Stimulated activated CD8-positive, alpha-beta memory T cell treated with anti-CD3 and anti-CD28 coated beads, Interleukin-12 subunit alpha, Interleukin-12 subunit beta, amount 100 ng/mL, for 4 hours (primary cell): ENCODE measurements at places on chromosomes 6 and 20.

GRCh38 chr6:150696190-150696589 is 96.5 kb downstream of the PLEKHG1 start:
- no peak for DNase-seq

DNA sequence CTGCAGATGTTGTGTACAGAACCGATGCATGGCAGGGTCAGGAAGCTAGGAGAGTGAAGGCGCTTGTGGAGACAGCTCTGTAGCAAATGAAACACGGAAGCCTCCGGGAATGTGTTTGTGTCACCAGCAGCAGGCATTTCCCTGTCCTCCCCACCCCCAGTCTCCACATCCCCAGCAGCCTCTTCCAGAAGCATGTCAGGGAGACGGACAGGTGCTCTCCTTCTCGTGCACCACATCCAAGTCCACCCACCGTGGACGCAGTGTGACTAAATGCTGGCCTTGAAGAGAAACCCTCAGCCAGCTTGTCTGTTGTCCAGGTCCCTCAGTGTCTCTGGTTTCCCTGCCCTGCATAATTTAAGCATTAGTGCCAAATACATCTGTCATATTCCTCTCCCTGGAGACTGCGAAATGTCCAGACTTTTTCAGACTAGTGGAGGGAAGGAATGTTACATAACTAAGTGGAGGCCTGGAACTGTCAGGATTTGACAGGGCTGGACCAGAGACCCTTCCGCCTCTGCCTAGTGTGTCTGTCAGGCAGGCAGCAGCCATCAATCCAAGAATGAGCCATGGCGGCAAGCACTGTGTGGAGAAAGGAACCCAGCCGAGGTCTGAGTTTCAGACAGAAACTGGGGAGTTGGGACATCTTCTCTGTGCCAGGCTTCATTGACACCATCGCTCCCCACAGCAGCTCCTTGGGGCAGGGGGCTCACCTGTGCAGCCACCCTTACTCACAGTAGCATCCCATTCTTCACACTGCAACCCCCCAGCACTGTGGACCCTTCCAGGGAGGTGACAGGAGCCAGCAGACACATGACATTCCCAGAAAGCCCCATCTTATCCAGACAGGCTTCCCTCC is 26.6 kb upstream of the PI16 start:
- no peak for DNase-seq

DNA sequence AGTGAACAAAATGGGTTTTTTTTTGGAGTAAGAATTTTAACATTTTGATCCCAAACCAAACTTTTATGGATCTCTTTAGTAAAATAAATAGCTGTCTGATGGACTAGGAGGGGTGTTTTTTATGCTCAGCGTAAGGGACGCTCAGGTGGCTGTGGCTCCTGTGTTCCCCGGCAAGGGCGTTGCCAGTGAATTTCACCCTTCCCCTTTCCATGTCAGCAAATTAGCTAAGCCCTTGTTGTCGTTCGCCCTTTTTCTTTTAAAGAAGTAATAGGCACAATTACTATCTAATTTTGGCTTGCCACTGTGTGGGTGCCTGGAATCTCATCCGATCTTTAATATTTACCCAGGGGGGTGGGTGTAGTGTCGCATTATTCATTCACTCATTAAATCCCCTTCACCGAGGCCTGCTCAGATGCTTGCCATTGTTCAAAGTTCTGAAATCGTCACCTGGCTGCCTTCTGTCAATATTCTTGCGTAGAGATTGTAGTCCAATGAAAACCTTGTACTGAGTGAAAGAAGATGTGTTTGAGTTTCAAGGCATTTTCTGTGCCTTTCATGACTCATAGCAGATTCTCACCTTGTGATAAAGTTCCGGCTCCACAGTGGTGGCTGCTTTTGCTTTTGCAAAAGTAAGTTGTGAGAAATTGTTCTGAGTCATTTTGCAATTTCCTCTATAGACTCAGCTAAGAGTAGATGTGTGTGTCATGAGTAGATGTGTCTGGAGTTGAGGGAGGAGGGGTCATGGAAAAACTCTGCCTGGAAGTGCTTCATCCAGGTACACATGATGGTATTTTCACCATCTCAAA is 40.0 kb upstream of the CLDN20 start:
- no peak for DNase-seq

- no peak for DNase-seq
Observed at GRCh38 chr20:40677343-40677924, 11.6 kb downstream of the MAFB start.

GRCh38 chr6:147752689-147753403 is 244.4 kb downstream of the SAMD5 start:
- no peak for DNase-seq

DNA sequence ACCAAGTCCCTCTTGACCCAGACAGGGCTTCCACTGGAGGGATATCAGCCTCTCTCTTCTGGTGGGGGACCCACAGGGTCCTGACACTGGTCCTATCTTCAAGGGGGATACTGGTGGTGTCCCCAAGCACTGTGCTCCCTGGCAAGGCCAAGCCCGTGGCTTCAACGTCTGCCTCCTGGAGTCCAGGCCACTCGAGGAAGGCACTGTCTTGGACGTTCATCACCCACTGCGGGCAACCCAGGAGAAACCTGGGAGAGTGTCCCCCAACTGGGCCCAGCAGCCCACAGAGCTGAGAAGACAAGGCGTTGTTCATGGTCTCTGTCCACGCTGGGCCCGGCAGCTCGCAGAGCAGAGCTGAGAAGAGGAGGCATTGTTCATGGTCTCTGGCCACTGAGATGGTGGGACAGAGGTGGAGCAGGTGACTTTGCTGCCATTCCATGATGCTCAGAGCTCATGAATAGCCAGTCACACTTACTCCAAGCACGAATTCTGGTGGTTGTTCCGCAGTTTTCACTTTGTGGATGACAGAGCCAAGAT is 37.5 kb upstream of the FRMD1 start:
- DNase-seq: no peak

DNA sequence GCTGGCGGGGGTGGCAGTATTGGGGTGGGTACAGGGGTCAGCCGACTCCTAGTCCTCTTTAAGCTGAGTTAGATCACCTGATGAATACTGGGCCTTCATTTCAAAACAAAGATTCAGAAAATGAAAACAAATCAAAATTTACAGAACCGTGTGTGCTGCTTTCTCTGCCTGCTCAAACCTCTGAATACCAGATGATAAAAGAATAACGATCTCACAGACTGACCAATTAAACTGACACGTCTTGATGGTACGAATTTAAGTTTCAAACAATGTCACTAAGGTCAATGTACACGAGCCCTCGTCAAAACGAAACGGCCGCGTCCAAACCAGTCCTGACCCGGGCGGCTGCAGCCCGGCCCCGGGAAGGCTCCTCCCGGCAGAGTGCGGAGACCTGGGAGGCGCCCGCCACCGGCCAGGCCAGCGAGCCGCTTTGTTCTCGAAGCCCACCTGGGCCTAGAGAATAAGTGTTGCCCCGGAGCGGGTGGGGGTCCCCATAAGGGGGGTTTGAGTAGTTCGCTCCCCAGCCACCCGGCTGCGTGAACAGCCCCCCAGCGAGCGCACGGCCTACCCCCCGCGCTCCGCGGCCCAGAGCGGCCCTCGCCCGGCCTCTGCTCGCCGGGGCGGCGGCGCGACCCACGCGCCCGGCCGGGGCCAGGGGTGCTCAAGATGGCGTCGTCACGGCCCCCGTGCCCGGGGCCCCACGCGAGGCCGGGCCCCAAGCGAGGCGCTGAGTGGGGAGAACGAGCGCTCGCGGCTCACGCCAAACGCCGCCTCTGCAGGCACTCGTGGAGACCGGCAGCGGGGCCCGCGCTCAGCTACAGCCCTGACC is 728 bp downstream of the PSMA7 start:
- no peak for DNase-seq

DNA sequence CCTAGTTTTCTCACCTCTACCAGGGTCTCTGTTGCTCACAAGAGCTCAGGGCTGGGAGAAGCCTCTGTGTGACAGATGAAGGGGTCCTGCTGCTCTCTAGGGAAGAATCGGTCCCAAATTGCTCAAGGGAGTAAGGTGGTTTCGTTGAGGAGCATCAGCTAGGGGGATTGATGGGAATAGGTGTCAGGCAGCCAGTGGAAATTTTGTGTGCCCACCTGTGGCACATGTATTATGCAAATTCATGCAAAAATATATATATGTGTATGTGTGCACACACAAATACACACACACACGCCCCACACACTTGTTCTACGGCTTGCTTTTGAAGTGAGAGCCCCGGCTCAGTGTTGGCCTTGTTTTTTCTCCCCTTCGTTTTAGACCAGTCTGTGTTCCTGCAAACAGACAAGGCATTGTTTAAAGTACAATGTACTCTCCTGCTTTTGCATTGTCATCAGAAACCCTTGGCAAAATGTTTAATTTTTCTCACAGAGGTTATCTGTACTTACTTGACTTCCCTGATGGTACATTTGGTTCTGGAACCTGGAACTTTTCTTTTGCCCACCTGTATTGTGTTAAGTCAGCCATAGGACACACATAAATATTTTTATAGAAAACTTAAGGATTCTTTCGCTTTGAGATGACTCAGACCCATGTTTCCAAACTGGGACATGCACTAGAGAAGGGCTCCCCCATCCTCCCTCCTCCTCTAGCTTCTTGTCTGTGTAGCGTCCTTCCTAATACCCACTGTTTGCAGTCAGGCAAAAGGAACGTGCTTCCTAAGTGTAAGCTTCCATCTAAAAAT is 26.7 kb downstream of the FOXO3 start:
- no peak for DNase-seq

DNA sequence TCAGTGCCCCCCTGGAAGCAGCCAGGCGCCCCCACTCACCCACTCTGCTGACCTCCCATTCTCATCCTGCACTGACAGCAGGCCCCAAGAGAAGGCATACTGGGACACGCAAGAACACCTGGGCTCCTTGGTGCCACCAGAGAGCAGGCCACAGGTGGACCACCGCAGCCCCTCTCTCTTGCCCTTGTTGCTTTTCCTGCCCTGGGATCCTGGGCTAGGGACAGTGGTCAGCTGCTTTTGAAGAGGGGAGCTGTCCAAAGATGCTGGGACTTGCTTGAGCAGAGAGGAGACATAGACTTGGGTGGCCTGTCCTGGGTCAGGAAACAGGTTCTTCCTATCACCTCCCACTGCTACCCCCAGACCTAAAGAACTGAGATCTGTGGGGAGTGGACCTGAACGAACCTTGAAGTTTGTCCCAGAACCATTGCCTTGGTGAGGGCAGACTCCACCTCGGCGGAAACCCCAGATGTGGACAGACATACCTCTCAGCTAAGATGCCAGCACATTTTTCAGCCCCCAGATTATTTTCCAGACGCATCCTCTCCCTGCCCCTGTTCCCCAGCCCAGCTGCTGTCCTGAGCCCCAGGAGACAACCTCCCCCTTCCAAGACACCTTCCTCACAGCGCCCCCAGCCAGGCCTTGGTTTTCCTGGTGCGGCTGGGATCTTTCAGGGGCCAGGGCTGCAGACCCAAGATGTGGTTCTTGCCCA is 1.1 kb downstream of the GLP1R start:
- DNase-seq: no peak

- no peak for DNase-seq
Observed at GRCh38 chr6:33672808-33673207, 38.7 kb downstream of the UQCC2 start.
